Thymus (tissue), 14 donors: ENCODE measurements at places on chromosomes 1 and 21.

- DNase-seq = no peak
Observed at GRCh38 chr1:185567440-185567839, 166.8 kb upstream of the HMCN1 start.

DNA sequence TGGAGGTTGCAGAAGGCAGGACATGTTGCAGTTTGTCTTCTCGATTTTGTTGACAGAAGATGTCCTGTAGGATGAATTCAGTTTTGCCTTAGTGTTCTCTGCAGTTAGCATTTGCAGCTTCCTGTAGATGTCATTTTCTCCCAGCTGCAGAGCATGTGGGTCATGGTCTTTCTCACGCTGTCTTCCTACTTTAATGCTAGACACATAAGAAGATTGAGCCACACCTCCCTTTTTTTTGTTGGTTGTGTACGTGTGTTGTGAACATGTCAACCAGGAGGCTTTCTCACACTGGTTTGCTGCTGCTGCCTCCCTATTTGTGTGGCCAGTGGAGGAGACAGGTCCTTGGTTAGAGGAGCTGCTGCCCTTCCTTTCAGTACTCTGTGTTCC is 110.7 kb downstream of the VPS13D start:
- peak; percentile 72 for DNase-seq

DNA sequence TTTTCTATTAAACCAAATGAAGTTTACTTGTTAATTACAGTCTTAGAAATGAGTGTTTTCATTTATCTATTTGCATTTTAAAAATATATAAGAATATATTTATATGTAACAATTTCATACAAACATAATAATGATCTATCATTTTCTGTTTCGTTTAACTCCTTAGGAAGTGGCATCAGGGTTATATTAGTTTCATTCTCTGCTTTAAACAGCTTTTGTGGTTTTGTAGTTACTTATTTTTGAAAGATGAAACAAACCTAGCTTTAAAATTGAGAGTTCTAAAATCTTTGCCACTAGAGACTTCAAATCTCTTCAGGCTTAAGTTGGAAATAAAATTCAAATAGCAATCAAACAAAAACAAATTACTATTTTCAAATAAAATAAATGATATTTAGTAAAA is 2110.6 kb downstream of the MRPL39 start:
- no peak for DNase-seq

DNA sequence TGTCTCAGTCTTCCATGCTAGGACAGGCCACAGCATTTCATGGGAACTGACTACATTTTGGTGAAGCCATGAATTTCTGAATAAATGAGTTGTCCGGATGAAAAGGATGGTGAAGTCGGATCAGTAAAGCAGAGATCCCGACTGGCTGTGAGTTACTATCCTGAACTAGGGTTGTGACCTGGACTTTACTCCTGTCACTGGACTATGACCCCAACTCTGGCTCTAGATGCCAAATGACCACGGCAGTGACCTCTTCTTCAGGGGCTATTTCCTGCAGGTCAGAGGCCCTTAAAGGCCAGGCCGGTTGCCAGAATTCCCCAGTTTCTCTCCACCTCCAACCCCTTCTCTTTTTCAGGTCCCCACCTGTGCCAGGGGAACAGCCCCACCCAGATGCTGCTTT is 1.7 kb upstream of the NECTIN4 start:
- DNase-seq = no peak
